ENCODE measurements at places on chromosomes 7 and 10.

- DNase-seq = no peak
Observed at GRCh38 chr7:8434290-8435002, 1.0 kb downstream of the NXPH1 start.

DNA sequence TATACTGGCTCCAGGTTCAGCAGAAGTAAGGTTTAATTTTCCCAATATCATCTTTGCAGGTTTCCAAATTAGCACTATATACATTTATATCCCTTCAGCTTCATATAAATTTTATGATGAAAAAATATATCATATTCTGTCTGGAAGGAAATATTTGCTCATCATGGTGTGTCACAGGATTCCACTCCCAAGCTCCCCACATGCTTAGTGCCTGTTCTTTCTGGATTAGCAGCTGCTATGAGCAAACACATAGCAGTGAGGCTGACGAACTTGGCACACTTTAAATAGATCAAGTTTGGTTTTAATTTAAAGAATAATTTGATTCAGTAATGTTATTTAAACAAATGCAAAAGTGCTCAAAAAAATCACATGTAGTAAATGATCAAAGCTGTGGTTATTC, 251.9 kb downstream of the AGMO start:
- DNase-seq = no peak

DNA sequence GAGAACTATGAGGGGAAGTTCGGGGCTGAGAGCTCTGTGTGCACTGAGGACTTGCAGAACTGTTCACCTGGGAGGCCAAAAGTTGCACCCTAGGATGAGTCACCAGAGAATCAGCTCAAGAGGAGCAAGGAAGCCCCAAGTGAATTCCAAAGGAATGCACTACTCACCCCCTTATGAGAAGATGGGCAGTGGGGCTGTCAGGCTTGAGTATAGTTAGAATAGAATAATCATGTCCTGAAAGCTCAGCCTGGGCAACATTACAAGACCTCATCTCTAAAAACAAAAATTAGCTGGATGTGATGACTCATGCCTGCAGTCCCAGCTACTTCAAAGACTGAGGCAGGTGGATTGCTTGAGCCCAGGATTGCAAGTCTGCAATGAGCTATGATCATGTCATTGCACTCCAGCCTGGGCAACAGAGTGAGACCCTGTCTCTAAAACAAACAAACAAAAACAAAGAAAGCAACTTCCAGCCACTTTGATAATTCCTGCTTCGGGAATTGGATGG, 30.0 kb downstream of the MAP3K8 start:
- no peak for DNase-seq

DNA sequence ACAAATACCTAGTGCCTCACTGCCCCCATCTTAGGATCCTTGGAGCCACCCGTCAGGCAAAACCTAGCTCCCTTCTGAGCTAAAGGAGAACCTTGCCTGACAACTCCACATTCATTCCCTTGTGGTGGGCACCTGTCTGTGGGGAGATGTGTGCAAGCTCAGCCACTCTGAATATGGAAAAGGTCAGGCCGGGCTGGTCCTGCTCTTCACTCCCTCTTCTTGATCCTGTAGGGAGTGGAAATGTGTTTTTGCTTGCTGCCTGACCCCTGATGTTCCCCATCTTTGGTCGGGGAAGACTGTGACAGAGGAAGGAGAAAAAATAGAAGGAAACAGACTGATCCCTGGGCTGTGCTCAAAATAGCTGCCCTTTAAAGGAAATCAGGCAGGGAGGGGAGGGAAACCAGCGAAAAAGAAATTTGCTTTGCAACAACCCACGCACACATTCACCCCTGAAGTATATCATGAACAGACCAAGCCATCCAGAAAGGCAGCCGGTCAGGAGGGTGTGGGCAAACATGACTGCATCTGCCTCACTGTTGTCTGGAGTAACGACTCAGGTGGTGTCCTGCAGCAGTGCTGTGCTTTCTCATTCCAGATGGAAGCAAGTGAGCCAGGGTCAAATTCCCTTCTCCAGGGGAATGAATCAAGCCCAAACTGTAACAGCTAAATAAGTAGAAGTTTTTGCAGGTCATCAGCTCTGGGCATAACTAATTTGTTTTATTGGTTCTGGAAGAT, 74.0 kb downstream of the SCRN1 start:
- no peak for DNase-seq

- no peak for DNase-seq
Observed at GRCh38 chr7:81074406-81074805, 155.6 kb upstream of the SEMA3C start.

DNA sequence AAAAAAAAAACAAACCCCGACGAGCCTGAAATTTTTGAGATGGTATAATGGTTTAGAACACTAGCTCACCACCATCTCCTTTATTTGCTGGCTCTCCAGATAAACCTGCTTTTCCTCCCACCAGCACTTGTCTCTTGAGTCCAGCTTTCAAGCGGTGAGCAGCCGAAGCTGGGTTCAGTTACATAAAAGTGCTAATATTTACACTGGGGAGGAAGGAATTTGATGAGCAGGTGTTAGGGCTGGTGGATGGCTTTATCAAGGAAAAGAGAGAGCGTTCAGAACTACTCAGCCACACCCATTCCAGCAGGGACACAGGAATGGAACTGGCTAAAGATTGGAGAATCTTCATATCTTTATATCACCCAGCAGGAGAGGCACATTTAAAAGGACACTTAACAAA, 6.6 kb upstream of the CALML3 start:
- DNase-seq = no peak

DNA sequence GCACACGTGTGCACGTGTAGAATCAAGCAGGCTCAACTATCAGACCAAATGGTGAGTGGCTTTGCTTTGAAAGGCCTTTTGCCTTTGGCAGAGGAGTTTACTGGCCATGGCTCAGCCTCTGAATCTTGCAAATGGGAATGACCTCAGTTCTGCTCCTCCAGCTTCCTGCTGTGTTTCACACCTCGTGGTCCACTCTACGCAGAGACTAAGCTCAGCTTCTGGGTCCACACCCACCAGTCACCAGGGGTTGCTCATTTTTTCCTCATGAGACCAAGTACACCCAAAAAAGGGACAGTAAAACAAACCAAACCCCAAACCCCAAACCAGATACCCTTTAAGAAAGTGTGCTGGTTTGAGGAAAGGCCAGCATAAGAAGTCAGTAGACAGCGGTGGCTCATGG, 236.4 kb downstream of the DNAJB6 start:
- DNase-seq = no peak

DNA sequence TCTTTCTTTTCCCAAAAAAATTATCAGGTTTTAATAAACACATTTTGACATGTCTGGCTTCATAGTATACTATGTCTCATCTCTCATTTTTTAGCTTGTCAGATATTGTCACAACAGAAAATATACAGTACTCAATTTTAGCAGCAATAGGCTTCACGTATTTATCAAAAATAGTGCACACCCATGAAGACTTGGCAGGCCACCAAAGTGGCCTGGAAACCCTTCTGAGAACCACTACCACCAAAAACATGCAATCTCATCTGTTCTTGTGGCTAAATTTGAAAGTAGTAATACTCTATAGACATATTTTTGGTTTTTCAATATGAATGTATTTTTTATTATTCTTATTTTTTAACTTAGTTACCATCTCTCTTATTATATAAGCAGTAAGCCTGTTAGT, 1094.5 kb upstream of the LRRN3 start:
- DNase-seq = no peak

- DNase-seq = no peak
Observed at GRCh38 chr10:106682175-106682574, 482.3 kb downstream of the SORCS1 start.

GRCh38 chr10:112813866-112814591, 136.0 kb upstream of the TCF7L2 start:
- DNase-seq = no peak

- DNase-seq = no peak
Observed at GRCh38 chr7:140592964-140593671, 47.5 kb downstream of the DENND2A start.
